ENCODE measurements at places on chromosomes 7 and 10.

- DNase-seq = no peak
Observed at GRCh38 chr7:3157566-3158287, 114.1 kb upstream of the CARD11 start.

GRCh38 chr7:70599446-70600190, 532.3 kb upstream of the GALNT17 start:
- no peak for DNase-seq

- no peak for DNase-seq
Observed at GRCh38 chr10:36116731-36117130, 474.6 kb upstream of the FZD8 start.

- DNase-seq = no peak
Observed at GRCh38 chr7:32108651-32109050, 38.4 kb upstream of the PDE1C start.

GRCh38 chr7:18200855-18201254, 173.2 kb upstream of the PRPS1L1 start:
- DNase-seq = no peak

DNA sequence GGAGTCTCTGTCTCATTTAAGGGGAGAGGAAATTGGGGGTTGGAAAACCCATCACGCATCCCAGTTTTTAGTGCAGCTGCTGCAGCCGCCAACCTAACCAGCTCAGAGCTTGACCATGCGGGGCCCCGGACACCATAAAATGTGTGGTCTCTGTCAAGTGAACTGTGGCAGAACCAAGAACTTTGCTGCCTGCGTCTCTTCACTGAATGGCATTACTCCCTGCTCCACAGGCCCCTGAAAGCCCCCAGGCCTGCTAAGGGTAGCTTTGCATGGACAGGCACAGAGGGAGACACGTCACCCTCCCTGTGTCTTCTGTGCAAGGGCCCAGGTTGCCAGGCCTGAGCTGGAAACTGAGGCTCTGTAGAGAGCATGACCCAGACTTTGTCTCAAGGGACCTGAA, 144.6 kb upstream of the GPR26 start:
- DNase-seq = no peak

- DNase-seq = no peak
Observed at GRCh38 chr10:62171791-62172190, 96.9 kb downstream of the RTKN2 start.
